ENCODE measurements at places on chromosomes 13 and 19. TPM values are rescaled to one million over a fixed set of nuclear protein-coding genes. Genes with fewer than 3 reads are reported as not detected.

GRCh38 chr19:30935146-30935545, 414.1 kb downstream of the TSHZ3 start:
- no peaks in the 10 kb centered on the region for H3K36me3 ChIP-seq
- DNase-seq, result no peak
- H3K27me3 ChIP-seq, result no peaks in the 10 kb centered on the region
- H3K4me1 ChIP-seq, result no peaks in the 10 kb centered on the region
- H3K4me3 ChIP-seq, result no peak overlapping the region

- peaks cover 4% of the 10 kb centered on the region for H3K36me3 ChIP-seq
- DNase-seq, result no peak
- no peak overlapping the region for H3K27ac ChIP-seq
- H3K4me1 ChIP-seq, result no peaks in the 10 kb centered on the region
These were observed 940.8 kb upstream of the PCDH9 start for GRCh38 chr13:68170961-68171360.

ZNF729 gene
- not detected for total RNA-seq

ZNF560 gene
- total RNA-seq, result not detected

DNA sequence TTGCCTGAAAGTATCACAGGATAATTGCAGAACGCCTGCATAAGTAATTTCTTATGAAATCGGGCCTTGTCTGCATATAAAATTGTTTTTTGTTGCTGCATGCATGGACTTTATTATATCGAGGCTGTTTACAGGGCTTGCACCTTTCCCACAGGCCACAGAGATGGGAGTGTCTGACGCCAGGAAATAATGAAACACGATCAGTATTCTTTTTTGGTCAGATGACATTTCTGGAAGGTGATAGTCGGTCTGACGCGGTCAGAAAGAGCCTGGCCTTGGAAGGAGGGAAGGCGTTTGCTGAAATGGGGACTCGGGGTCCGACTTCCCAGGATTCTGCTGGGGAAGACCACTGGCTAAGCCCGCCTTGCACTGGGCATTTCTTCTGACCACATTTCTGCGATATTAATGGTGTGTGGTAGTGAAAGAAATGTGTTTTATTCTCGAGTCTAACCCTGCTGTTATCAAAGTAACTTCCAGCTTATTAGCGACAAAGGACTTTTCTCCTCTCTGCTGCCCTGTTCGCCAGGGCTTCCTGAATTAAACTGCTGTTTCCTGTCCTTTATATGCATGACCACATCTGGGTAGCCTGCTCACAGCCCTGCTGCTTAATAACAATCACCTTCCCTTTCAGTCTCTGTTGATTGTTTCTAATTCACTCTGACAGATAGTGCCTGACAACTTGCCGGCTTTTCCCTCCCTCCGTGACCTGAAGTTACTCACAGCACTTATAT, 11.6 kb upstream of the ZNF536 start:
- no peak overlapping the region for H3K4me3 ChIP-seq
- peaks cover 6% of the 10 kb centered on the region for H3K4me1 ChIP-seq
- no peak for DNase-seq

GRCh38 chr13:110957181-110957884, 42.5 kb upstream of the ANKRD10 start:
- H3K4me1 ChIP-seq, result no peaks in the 10 kb centered on the region
- H3K4me3 ChIP-seq, result no peak overlapping the region
- peak; percentile 72 for DNase-seq
- H3K27ac ChIP-seq, result no peak overlapping the region
- no peaks in the 10 kb centered on the region for H3K27me3 ChIP-seq
- no peaks in the 10 kb centered on the region for H3K36me3 ChIP-seq

GRCh38 chr19:41351339-41352245, 2.1 kb downstream of the TGFB1 start:
- peaks cover 10% of the 10 kb centered on the region for H3K27me3 ChIP-seq
- peaks cover 3% of the 10 kb centered on the region for H3K4me1 ChIP-seq
- no peak overlapping the region for H3K27ac ChIP-seq
- no peaks in the 10 kb centered on the region for H3K36me3 ChIP-seq

DNA sequence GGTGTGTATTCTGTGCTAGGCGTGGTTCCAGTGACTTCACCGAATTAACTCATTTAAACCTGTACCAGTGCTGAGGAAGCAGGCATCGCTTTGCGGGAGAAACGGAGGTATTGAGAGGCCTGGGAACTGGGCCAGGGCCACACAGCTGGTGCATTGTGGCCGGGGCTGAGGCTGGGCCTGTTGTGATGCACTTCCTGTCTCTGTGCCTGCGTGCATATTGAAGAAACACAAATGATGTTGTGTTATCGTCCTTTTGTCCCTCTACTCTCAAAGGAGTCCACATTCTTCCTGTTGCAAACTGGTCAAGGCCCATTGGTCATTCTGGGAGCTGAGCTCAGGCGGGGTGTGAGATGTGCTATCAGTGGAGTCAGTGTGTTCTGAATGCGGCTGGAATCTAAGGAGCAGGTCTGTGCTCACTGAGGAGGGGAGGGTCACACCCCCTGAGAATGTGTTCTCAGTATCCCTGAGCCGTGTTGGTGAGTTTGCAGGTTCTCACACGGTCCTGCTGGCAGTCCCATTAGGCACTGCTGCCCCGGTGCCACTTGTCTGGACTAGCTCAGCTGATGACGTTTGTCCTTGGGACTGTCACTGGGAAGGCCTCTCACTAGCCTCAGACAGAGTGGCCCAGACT, 62.1 kb downstream of the ARHGEF7 start:
- no peak overlapping the region for H3K4me3 ChIP-seq
- no peak for DNase-seq
- no peaks in the 10 kb centered on the region for H3K27me3 ChIP-seq
- no peak overlapping the region for H3K27ac ChIP-seq

DNA sequence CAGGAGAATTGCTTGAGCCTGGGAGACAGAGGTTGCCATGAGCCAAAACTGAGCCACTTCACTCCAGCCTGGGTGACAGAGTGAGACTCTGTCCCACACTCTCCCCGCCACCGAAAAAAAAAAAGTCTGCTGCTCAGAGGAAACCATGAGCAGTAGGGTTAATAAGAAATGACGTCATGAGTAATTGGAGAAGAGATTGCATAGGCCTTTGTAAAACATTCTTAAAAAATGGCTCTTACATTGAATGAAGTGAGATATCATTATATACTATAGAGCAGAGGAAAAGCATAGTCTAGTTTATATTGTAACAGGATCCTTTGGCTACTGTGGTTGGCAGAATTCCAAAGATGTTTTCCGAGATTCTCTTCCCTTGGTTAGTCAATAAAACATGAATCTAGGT, 228.2 kb downstream of the PCDH20 start:
- DNase-seq, result no peak
- H3K27me3 ChIP-seq, result no peaks in the 10 kb centered on the region
- no peaks in the 10 kb centered on the region for H3K4me1 ChIP-seq
- no peak overlapping the region for H3K27ac ChIP-seq
- no peak overlapping the region for H3K4me3 ChIP-seq

PLK5 gene
- total RNA-seq, result 1.2 TPM

GRCh38 chr13:94214121-94214520, 265.4 kb downstream of the DCT start:
- H3K4me3 ChIP-seq, result no peak overlapping the region
- peaks cover 5% of the 10 kb centered on the region for H3K4me1 ChIP-seq
- no peaks in the 10 kb centered on the region for H3K36me3 ChIP-seq
- H3K27me3 ChIP-seq, result no peaks in the 10 kb centered on the region
- H3K27ac ChIP-seq, result no peak overlapping the region

Data from H1 (cell line).